CD4-positive, alpha-beta T cell treated with Interferon gamma for 1 hour (primary cell): ENCODE measurements at places on chromosomes 4 and X.

- no peak for DNase-seq
These were observed 9.0 kb upstream of the PITX2 start for GRCh38 chr4:110631584-110632505.

GRCh38 chr4:7485096-7485495 is 50.4 kb upstream of the PSAPL1 start:
- no peak for DNase-seq

- no peak for DNase-seq
These were observed 23.7 kb downstream of the MGARP start for GRCh38 chr4:139256349-139256748.

DNA sequence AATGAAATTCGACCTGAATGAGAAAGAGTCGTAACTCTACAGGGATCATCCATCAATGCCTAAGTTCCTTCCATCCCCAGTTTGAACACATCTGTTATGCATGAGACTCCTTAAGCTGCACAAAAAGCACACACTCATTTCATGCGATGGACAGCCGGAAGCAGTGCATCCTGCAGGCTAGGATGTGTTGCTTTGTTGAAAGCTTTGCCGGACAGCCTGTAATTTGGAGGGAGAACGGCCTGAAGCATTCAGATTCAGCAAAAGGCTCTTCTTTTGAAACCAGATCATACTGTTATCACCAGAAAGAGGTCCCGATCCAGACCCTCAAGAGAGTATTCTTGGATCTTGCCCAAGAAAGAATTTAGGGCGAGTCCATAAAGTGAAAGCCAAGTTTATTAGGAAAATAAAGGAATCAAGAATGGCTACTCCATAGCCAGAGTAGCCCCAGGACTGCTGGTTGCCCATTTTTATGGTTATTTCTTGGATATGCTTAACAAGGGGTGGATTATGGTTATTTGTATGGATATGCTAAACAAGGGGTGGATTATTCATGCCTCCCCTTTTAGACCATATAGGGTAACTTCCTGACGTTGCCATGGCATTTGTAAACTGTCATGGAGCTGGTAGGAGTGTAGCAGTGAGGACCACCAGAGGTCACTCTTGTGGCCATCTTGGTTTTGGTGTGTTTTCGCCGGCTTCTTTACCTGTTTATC is 48.1 kb upstream of the DHRSX start:
- DNase-seq = no peak

- no peak for DNase-seq
These were observed 64.4 kb downstream of the DDX60L start for GRCh38 chr4:168415911-168416310.

GRCh38 chrX:136714626-136715599 is 65.8 kb downstream of the ARHGEF6 start:
- DNase-seq = no peak

DNA sequence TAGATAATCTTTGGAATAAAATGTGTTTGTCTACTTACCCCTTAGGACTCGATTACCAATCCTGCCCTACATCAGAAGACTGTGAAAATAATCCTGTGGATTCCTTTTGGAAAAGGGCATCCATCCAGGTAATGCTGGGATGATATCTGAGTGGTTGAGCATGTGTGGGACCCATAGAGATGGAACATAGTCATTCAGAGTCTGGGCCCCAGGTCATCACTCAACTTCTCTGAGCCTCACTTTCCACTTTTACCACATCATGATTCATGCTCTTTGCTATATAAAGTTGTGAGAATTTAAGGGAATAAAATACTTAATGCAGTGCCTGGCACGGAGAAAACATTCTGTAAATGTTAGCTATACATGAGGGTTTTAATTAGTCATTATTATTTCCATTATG is 8.9 kb downstream of the BST1 start:
- DNase-seq = no peak

GRCh38 chr4:88014386-88014905 is 7.0 kb downstream of the PKD2 start:
- no peak for DNase-seq

GRCh38 chr4:73540826-73541225 is 59.3 kb downstream of the AFM start:
- DNase-seq = no peak

DNA sequence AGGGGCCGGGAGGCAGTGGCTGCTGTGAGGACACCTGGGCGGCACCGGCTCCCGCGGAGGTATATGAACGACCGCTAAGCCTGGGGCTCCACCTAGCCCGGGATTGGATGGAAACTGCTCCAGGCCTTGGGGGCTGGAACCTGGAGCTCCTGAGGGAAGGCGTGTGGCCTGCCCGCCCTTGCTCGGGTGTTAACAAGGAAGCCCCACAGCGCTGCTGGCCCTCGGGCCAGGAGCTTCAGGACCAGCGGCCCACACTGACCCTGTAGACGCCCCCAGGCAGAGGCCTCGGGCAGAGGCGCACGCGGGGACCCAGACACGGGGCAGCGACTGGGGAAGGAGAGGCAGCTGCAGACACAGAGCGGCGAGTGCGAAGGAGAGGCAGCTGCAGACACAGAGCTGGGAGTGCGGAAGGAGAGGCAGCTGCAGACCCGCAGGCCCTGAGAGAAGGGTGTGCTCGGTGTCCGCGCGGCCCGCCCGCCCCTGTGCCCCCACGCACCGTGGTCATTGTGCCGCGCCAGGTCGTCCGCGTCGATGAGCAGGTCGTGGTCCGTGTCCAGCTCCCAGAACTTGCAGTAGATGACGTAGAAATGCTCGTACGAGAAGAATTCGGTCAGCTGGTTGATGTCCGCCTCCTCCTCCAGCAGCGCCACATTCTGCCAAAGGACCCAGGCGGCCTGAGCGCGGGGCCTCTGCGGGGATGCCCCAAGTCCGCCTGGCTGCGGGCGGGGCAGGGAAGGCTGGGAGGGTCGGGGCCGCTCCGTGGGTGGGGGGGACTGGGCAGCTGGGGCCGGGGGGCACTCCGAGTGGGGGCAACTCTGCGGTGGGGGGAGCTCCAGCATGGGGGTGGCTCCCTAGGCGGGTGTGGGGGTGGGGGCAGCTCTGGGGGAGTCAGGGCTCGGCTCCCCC is 26.7 kb upstream of the GTPBP6 start:
- DNase-seq = no peak

- no peak for DNase-seq
These were observed 76.4 kb upstream of the MYOZ2 start for GRCh38 chr4:119059221-119059620.

DNA sequence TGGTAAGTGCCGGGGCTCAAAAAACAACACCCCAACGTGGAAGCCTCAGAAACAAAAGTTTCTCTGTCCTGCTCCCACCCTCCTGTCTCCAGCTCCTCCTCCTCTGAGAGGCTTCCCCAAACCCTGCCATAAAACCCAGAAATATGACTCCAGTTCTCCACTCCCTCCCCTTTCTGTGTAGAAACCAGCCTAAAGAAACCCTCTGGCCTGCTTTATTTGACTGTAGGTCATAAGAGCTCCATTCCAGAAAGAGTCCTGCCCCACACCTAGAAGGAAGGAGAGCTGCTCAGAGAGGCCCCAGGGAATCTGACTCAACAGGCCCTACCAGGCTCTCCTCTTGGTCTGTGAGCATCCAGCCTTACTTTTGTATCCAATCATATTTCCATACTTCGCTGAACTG is 872 bp upstream of the S100P start:
- DNase-seq = no peak

DNA sequence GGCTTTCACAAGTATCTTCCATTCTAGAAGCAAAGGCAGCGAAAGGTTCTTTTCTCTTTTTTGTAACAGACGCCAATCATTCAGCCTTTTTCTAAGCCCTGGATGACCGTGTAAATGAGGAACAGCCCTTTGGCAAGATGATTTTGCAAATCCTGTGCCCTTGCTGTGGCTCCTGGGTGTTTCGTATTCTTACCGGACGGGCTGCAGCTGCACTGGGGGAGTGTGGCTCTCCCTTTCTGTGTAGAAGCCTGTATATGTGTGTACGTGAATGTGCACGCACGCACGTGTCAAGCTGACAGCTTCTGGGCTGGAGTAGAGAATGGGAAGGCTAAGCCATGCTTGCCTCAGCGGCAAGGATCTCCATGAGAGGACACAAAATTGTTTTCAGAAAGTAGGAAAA is 8.2 kb downstream of the GRPEL1 start:
- DNase-seq = no peak

DNA sequence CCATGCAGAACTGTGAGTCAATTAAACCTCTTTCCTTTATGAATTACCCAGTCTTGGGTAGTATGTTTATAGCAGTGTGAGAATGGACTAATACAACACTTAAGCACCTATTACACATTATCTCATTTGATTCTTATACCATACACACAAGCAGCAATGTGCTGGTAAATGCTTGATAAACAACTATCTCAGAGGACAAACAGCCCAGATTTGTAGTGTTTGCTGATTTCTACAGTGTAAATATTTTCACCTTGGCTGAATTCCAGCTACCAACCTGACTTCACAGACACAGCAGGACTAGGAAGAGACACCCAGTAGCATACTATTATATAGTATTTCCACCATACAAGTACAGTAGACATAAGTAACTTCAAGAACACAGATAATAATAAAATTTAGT is 406.5 kb upstream of the CNKSR2 start:
- no peak for DNase-seq

GRCh38 chrX:57929373-57929772 is 19.1 kb upstream of the ZXDA start:
- DNase-seq = no peak

DNA sequence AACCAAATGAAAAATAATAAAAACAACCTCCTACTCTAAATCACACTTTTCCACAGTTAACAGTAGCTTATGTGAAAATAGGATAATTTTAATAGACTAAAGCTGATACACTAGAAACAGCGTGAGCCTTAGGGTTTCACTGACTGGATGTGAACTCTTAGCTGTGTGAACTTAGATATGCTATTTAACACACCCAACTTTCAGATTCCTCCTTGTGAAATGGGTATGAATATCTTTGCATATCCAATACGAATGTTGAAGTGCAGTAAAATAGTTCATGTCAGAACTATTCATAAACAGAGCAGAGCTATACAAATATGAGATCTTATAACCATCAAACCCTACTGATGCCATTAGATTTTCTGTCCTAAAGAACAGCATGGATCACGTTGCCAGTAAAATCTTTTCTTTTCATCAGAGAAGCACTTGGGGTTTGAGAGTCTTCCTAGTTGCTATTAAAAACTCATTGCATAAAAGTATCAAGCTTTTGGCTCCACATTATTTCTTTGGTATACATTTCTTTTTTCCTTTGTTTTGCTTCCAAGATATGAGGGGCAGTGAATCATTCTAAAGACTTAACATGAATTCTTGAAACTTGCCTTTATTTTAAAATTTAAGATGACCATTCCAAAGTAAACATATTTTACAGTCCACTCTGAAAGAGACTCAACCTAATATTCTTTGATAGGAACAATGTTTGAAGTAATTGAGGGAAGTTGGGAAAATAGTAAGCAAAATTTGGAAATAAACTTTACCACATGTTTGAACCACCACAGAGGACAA is 102.4 kb downstream of the CPE start:
- DNase-seq = no peak

- DNase-seq = no peak
These were observed 156.1 kb downstream of the STPG2 start for GRCh38 chr4:97987019-97987648.

- DNase-seq = no peak
These were observed 200.9 kb upstream of the PPP1R2C start for GRCh38 chrX:42978655-42979379.

- DNase-seq = no peak
These were observed 77.0 kb upstream of the STOX2 start for GRCh38 chr4:183828125-183828524.

DNA sequence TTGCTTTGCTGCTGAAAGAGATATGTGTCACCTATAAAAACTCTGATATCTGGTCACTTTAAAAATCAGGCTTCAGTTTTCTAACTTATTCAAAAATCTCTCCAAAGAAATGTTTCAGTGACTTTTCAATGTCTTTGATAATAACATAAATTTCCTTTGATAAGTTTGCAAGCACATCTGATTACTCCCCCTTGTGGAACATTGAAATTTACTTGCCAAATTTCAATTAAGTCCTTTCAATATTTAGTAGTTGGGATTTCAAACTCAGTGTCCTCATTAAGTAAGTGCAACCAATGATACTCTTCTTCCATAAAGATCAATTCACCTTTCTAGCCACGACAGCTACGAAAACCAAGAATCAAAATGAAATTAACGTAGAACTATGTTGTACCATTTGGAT is 151.3 kb upstream of the FAM47C start:
- DNase-seq = no peak

GRCh38 chr4:174494726-174495125 is 27.6 kb downstream of the HPGD start:
- DNase-seq = no peak

DNA sequence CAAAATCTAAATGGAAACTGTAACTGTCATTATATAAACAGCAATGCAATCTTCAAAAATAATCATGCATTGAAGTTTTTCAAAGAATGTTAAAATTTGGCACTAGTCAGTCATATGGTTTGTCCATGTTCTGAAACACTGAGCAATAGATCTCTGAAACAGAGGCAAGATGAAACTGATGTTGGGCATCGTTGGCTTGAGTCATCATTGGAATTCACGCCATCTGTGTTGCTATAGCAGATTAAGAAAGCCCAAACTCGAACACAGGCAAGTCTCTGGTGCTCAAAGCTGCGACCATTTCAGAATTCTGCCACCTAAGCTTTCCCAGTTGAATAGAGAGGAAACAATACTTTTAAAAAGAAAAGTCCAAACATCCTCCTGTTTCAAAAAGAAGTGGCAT is 114.1 kb upstream of the PPARGC1A start:
- no peak for DNase-seq

GRCh38 chr4:152029631-152030030 is 268.8 kb upstream of the GATB start:
- no peak for DNase-seq

- no peak for DNase-seq
These were observed 28.5 kb upstream of the MAGEE1 start for GRCh38 chrX:76398970-76399369.

GRCh38 chr4:108393890-108394472 is 225.2 kb upstream of the LEF1 start:
- no peak for DNase-seq

- no peak for DNase-seq
These were observed 366.2 kb upstream of the NR3C2 start for GRCh38 chr4:148808416-148808815.

DNA sequence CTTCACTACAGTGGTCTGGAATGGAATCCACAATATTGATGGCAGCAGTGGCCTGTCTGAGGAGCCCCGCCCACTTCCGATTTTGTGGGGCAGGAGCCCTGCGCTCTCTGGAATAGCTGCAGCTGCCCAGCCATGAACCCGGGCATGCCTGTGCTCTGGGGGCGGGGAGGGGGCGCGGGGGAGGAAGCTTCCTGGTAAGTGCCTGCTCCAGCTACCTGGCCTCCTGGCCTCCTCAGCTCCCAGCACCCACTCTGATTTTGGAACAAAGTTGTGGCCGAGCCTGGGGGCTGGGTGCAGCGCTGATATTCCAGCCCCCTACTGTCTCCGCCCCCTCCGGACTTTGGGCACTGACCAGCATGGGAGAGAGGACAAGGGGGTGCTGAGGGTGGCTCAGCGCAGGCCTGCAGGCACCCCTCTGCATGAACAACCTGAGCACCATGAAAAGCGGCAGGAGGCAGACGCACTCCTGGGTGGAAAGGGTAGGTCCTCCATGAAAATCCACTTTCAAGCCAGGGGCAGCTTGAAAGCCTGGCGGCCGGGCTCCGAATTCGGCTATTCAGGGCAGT is 972.7 kb upstream of the AGA start:
- DNase-seq = no peak

- no peak for DNase-seq
These were observed 92.5 kb upstream of the MAMLD1 start for GRCh38 chrX:150270622-150271021.
